Common myeloid progenitor, CD34-positive (primary cell): ENCODE measurements at places on chromosomes 4 and X.

- no peak for DNase-seq
Measured at GRCh38 chr4:8761167-8761823, 110.3 kb downstream of the HMX1 start.

- DNase-seq, result no peak
Measured at GRCh38 chrX:108186811-108187210, 95.2 kb downstream of the ATG4A start.

- DNase-seq, result peak; percentile 59
Measured at GRCh38 chr4:185852961-185853360, 41.0 kb upstream of the SORBS2 start.

DNA sequence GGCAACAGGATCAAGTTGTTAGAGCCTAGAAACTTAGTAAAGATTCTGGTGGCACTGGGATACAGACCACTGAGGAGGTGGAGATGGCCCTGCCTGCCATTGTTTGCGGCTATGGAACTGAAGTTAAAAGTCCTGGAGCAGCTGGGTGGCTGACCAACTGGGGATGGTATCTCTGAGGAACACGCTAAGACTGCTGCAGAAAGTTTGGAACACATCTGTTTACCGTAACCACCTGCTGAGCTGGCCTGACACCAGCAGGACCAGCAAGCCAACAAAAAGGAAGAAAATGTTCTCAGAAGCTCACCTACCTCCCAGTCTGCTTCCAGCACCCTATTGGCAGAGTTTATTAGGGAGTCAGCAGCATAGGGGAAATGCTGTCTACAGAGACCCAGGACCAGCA, 17.4 kb upstream of the PACRGL start:
- DNase-seq, result no peak

GRCh38 chr4:13527981-13528820, 16.1 kb downstream of the NKX3-2 start:
- DNase-seq, result no peak

DNA sequence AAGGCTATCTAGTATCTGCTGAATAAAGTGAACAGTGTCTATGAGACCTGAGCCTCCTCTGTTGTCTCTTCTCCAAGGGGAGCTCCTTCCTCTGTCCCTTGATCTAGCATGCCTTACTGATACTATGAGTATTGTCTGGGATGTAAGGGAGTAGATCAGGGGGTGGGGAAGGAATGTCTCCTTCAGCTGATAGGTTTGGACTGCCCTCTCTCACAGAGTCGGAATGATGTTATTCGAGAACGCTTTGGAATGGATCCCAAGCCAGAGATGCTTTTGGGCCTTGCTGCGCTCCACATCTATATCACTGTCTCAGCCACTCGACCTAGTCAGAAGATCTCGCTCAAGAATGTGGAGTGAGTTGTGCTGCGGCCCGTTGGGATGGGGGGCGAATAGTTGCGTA, 68.3 kb upstream of the PRPS1 start:
- DNase-seq, result no peak

- DNase-seq, result peak; percentile 78
Measured at GRCh38 chr4:47032405-47033106, 1.2 kb downstream of the GABRB1 start.

DNA sequence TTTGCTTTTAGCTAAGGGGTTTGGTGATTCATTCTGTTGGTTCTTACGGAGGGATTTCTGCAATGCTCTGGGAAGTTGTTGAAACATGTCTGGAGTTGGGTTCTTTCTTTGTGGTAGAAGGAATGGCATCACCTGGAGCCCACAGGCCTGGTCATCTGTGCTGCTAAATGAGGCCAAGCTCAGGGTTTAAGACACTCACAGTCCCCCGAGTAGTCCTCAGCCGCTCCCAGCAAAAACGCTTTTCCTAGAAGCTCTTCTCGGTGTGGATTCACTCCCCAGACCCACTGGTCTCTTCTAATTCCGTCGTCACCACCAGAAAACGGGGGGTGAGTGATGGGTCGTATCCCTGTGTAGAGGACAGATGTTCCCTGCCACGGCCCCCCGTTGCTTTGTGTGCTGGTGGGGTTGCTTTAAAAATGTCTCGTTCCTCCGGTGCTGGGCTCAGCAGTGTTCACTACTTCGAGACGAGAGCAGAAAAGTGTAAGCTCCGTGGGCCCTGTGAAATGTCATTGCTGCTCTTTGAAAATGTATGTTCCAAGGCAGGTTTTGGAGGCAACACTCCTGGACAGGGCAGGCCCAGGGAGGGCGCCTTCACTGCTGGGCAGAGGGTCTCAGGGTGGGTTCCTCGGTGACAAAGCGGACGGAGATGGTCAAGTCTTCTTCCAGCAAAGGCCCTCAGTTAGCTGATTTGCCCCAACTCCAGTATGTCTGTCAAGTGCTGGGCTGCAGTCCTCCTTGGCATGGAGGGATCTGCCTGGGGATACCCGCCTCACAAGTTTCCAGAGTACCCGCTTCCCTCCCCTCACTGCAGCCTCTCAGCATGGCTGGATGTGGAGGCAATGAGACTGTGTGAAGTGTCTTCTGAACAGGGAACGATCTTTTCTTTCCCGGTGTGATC, 37.3 kb downstream of the PSAPL1 start:
- DNase-seq, result no peak
